Spleen (tissue), 13 donors: ENCODE measurements at places on chromosomes 3 and 15. TPM values are rescaled to one million over a fixed set of nuclear protein-coding genes. Genes with fewer than 3 reads are reported as not detected.

DNA sequence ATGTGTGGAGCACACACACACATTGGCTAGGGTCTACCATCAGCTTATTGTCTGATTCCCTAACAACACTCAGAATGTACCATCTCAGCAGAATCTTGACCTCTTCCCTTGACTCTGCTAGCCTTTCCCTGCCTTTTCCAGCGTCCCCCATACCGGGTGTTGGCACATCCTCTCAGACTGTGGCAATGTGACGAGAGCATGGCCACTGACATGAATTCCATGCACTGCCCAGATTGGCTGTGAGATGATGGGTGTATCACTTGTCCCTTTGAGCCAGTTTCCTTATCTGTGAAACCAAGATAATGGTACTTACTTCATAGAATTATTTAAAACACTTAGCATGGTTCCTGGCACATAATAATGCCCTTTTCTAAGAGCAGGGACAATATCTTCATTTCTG lies 60.3 kb upstream of the EIF1B start:
- no peak overlapping the region for H3K4me3 ChIP-seq
- no peaks in the 10 kb centered on the region for H3K4me1 ChIP-seq
- no peaks in the 10 kb centered on the region for H3K27me3 ChIP-seq
- no peaks in the 10 kb centered on the region for H3K36me3 ChIP-seq
- no peak for DNase-seq
- H3K27ac ChIP-seq, result no peak overlapping the region

DNA sequence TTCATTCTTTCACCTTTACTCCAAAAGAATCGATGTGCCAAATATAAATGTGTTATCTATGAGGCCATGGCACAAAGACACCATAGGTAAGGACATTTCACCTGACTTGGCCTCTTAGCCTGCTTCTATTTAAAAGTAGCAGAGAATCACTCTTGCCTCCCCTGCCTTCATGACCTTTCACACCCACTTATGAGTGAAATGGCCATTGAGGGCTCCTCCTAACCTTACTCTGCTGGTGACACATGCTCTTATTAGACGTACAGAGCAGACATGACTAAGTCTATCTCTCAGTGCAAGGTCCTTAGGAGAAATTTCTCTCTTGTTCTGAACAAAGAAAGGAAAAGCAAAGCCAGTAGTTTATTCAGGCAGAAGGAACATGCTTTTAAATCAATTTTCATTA lies 150.7 kb downstream of the LRTM1 start:
- no peak for DNase-seq
- H3K27me3 ChIP-seq, result no peaks in the 10 kb centered on the region

GRCh38 chr3:117036259-117036799 lies 326.8 kb downstream of the TUSC7 start:
- peak overlapping the region; percentile 68 for H3K27ac ChIP-seq
- peaks cover 10% of the 10 kb centered on the region for H3K4me1 ChIP-seq
- no peaks in the 10 kb centered on the region for H3K36me3 ChIP-seq
- H3K4me3 ChIP-seq, result no peak overlapping the region
- DNase-seq, result no peak
- no peaks in the 10 kb centered on the region for H3K27me3 ChIP-seq

MKRN3 gene
- total RNA-seq, result 3.5 TPM

- H3K36me3 ChIP-seq, result no peaks in the 10 kb centered on the region
- peaks cover 25% of the 10 kb centered on the region for H3K4me1 ChIP-seq
- H3K27me3 ChIP-seq, result no peaks in the 10 kb centered on the region
- no peak for DNase-seq
- H3K4me3 ChIP-seq, result no peak overlapping the region
These were observed 25.6 kb upstream of the GPR171 start for GRCh38 chr3:151228666-151229040.

DNA sequence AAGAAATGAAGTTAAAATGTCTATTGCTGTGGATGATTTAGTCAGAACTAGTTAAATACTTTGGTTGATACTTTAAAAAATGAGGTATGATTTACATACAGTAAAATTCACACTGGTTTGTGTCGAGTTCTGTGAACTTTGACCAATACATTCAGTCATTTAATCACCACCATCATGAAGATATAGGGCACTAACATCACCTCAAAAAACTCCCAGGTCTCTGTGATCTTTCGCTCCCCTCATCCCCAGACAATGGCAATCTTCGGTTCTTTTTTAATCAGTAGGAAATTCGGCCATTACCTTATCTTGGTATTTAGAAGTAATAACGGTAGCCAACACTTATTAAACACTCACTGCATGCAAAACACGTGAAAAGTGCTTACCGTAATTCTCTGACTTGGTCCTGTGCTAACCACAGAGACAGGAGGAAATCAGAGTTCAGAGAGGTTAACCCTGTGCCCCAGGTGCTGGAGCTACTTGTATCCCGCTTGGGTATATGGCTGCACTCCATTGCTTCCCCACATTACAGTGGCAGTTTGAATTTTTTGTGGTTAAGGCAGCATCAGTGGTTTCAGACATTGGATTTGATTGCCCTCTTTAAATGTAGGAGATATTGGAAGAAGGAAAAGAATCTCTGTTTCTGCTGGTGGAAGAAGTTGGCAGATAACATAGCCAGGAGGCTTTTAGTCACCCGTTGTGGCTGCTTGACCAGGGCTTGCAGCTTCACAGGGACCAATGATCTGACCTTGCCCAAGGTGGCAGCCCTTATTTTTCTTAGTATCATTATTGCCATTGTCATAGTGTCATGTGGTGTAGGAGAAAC lies 4.2 kb downstream of the PLCL2 start:
- H3K4me3 ChIP-seq, result peak overlapping the region; percentile 13
- H3K36me3 ChIP-seq, result no peaks in the 10 kb centered on the region
- peaks cover 76% of the 10 kb centered on the region for H3K4me1 ChIP-seq
- peak overlapping the region; percentile 94 for H3K27ac ChIP-seq
- DNase-seq, result no peak

DNA sequence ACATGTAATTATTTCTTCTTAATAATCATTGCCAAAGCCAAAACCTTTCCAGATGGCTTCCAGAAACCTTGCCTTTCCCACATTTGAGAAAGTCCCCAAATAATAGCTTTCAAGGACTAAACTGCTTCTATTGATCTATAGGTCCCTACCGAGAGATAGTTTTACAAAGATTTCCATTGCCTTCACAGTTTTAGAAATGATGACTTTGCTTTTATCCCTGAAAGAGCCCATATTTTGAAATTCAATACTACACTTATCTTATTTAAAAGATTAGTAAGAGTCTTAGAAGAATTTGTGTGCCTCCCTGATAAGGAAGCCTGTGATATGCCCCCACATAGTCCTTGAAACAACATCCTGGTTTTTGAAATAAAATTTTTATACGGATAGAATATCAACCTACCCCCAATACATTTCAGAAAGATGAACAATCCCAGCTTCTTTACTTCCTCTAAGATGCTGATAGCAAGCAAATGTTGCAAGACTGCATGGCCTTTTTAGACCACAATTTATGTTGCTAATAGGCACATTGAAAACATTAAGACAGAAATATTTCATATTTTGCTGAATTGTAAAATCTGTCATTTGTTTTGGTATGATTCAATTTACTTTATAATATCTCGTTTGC lies 146.3 kb downstream of the TMCO5A start:
- H3K4me3 ChIP-seq, result no peak overlapping the region
- no peaks in the 10 kb centered on the region for H3K36me3 ChIP-seq
- H3K27me3 ChIP-seq, result no peaks in the 10 kb centered on the region
- H3K27ac ChIP-seq, result no peak overlapping the region
- DNase-seq, result no peak
- H3K4me1 ChIP-seq, result peaks cover 17% of the 10 kb centered on the region

DNA sequence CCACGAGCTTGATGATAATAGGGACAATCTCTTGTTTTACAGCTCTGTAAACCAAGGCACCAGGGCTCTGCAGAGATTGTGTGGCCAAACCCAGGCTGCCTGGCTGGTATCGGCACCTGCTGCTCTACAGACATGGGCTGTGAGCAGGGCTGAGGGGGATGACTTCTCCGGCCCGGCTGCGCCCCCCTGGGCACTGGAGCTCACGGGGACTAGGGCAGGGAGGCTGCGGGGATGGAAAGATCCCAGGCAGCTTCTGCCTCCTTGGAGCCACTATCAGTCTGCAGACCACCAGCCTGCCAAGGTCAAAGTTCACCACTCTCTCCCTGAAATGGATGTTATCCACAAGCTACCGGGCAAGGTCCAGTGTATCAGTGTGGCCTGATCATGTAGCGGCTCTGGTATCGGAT lies 22.0 kb upstream of the PIGZ start:
- peaks cover 7% of the 10 kb centered on the region for H3K27me3 ChIP-seq
- no peak overlapping the region for H3K4me3 ChIP-seq
- DNase-seq, result peak; percentile 20
- no peak overlapping the region for H3K27ac ChIP-seq

ATP8B4 gene
- 34.9 TPM for total RNA-seq

- no peak overlapping the region for H3K4me3 ChIP-seq
- H3K4me1 ChIP-seq, result no peaks in the 10 kb centered on the region
- no peak for DNase-seq
- H3K36me3 ChIP-seq, result no peaks in the 10 kb centered on the region
- peak overlapping the region; percentile 4 for H3K27ac ChIP-seq
- H3K27me3 ChIP-seq, result no peaks in the 10 kb centered on the region
These were observed 18.4 kb upstream of the KLF13 start for GRCh38 chr15:31308185-31308639.

DNA sequence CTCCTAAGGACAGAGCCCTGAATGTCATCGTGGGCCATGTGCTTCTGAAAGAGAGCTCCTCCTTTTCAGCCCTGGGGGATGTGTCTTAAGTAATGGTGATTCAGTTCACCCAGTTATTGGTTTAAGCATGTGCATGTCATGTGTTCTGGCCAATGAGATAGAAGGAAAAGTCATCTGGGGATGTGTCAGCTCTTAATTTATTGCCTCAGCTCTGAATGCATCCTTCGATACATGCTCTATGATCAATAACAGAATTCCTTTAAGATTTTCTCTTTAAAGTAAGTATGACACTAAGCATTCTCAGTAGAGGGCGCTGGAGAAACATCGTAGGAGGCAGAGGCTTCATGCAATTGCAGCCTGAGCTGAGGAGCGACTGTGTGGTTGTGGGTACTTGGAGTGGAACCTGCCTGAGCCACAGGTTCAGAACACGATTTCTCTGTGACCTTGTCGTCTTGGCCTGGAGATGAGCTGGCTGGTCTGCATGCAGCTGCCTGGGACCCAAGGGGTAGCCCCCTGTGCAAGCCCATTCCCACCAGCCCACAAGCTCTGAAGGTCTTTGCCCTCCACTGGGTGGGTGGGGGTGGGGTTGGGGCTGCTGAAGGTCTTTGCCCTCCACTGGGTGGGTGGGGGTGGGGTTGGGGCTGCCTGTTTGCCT lies 69.5 kb downstream of the C3orf38 start:
- no peaks in the 10 kb centered on the region for H3K4me1 ChIP-seq
- no peak overlapping the region for H3K27ac ChIP-seq
- H3K4me3 ChIP-seq, result no peak overlapping the region
- H3K27me3 ChIP-seq, result no peaks in the 10 kb centered on the region
- DNase-seq, result no peak

- H3K4me3 ChIP-seq, result no peak overlapping the region
- no peaks in the 10 kb centered on the region for H3K4me1 ChIP-seq
- no peaks in the 10 kb centered on the region for H3K36me3 ChIP-seq
- H3K27me3 ChIP-seq, result no peaks in the 10 kb centered on the region
- H3K27ac ChIP-seq, result no peak overlapping the region
- no peak for DNase-seq
These were observed 307.0 kb downstream of the ARPP21 start for GRCh38 chr3:35946121-35946853.

GRCh38 chr3:119011528-119011927 lies 23.1 kb downstream of the IGSF11 start:
- H3K4me1 ChIP-seq, result no peaks in the 10 kb centered on the region
- H3K4me3 ChIP-seq, result no peak overlapping the region
- H3K27ac ChIP-seq, result no peak overlapping the region
- no peaks in the 10 kb centered on the region for H3K36me3 ChIP-seq
- DNase-seq, result no peak
- H3K27me3 ChIP-seq, result no peaks in the 10 kb centered on the region

GRCh38 chr3:57423335-57423734 lies 120.8 kb downstream of the DNAH12 start:
- H3K27ac ChIP-seq, result no peak overlapping the region
- no peaks in the 10 kb centered on the region for H3K27me3 ChIP-seq
- H3K4me1 ChIP-seq, result no peaks in the 10 kb centered on the region

DNA sequence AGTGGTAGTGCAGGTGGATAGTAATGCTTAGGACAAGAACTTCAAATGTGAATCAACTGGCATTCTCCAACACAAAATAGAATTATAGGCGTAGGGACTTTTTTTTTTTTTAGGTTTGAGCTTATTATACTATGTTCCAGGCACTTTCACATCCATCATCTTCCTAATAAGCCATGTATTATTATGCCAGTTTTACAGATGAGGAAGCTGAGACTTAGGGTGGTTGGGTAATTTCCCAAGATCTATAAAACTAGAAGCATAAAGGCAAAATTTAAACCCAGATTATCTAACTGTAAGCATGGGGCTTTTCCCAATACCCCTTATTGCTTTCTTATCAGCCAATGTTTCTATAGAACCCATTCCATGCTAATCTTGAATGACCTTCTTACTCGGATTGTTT lies 75.1 kb upstream of the ETV5 start:
- no peak for DNase-seq
- H3K27ac ChIP-seq, result peak overlapping the region; percentile 72
- peaks cover 28% of the 10 kb centered on the region for H3K4me1 ChIP-seq
- no peaks in the 10 kb centered on the region for H3K27me3 ChIP-seq
- H3K4me3 ChIP-seq, result no peak overlapping the region

DNA sequence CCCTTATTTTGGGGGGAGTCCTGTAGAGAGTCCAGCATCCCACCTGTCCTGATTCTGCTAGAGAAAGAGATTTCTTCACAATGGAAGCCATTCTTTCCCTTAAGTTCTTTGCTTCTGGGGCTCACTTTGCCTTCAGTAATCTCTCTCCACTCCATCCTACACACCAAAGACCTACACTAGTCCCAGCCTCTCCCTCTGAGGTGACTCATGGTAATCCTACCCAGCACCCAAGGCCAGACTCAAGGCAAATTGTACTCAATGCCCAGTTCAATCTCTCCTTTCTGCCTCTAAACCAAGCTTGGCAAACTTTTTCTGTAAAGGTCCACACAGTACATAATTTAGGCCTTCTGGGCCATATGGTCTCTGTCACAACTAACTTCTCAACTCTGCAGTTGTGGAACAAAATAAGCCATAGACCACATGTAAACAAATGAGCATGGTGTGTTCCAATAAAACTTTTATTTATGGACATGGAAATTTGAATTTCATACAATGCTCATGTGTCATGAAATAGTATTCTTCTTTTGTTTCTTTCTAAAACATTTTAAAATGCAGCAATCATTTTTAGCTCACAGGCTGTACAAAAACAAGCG lies 72.5 kb downstream of the MRPL46 start:
- no peak for DNase-seq
- no peak overlapping the region for H3K4me3 ChIP-seq
- H3K4me1 ChIP-seq, result no peaks in the 10 kb centered on the region
- H3K36me3 ChIP-seq, result no peaks in the 10 kb centered on the region

GRCh38 chr3:52347716-52348635 lies 31.9 kb downstream of the DNAH1 start:
- H3K27me3 ChIP-seq, result no peaks in the 10 kb centered on the region
- no peak overlapping the region for H3K27ac ChIP-seq
- H3K4me3 ChIP-seq, result no peak overlapping the region
- H3K4me1 ChIP-seq, result no peaks in the 10 kb centered on the region
- DNase-seq, result no peak
